NCI-H1417 treated with DMSO at 0.1 percent for 48 hours (cell line): ENCODE measurements at places on chromosomes 2 and 18.

- DNase-seq, result no peak
Measured at GRCh38 chr2:225117051-225117716, 74.9 kb upstream of the DOCK10 start.

GRCh38 chr2:180678625-180678972 is 301.8 kb upstream of the UBE2E3 start:
- DNase-seq, result no peak

DNA sequence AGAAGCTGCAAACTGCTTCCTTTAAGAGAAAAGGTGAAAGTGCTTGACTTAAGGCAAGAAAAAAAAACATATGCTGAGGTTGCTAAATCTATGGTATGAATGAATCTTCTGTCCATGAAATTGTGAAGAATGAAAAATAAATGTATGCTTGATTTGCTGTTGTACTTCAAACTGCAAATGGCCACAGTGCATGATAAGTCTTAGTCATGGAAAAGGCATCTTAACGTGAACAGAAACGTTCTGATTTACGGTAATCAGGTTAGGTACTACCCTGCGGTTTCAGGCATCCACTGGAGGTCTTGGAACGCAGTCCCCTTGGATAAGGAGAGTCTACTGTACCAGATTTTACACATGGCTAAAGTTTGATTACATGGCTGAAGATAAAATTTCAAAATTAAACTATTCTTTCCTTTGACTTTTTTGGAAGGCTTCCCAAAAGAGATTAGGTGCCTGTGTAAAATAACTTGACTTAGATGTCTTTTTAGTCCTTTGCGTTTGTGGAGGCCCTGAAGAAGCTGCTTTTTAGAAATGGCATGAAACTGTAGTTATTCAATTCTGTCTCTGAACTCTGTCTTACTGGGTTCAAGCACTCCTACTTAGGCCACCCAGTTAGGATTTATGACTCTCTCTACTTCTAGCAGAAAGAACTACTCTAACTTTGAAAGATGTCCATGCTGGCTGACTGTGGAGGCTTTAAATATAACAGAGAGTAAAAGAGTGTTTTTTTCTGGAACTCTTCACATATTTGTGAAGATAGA is 35.9 kb upstream of the SCN9A start:
- no peak for DNase-seq

DNA sequence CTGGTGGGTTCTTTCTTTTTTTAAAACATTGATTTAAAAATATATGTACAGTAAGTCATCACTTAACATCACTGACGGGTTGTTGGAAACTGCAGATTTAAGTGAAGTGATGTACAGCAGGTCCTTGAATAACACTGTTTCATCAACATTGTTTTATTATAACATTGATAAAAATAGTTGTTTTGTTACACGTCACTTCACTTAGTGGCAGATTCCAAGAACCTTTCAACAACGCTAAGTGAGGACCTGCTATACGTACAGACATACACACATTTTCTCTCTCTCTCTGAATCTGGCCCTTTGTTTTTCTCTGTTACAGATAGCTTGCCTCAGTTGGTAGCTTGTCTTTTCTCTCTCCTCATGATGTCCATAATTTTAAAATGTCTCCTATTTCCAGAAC is 9.5 kb downstream of the CNOT11 start:
- DNase-seq, result no peak

GRCh38 chr2:109476641-109477441 is 136.9 kb downstream of the SEPTIN10 start:
- no peak for DNase-seq

- peak; percentile 50 for DNase-seq
Measured at GRCh38 chr2:95296011-95296410, 1.1 kb upstream of the KCNIP3 start.

GRCh38 chr2:241410739-241411176 is 54.7 kb downstream of the FARP2 start:
- DNase-seq, result no peak

- no peak for DNase-seq
Measured at GRCh38 chr2:188675391-188676009, 298.7 kb upstream of the COL3A1 start.

DNA sequence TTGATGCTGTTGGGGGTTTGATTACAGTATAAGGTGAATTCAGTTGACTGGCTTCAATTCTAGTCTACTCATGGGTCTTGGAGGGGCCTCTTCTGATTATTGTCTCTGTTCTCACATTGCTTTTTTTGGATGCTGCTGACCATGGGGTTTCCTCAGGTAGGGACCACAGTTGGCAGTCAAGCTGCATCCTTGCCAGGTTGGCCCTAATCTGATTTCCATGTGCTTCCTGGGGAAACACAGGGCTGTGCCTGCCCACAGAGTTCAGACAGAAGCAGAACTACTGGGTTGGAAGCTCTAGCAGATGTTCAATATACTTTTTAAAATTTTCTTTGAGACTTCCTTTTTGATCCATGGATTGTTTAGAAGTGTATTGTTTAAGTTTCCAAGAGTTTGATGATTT is 227.3 kb downstream of the XIRP2 start:
- no peak for DNase-seq

DNA sequence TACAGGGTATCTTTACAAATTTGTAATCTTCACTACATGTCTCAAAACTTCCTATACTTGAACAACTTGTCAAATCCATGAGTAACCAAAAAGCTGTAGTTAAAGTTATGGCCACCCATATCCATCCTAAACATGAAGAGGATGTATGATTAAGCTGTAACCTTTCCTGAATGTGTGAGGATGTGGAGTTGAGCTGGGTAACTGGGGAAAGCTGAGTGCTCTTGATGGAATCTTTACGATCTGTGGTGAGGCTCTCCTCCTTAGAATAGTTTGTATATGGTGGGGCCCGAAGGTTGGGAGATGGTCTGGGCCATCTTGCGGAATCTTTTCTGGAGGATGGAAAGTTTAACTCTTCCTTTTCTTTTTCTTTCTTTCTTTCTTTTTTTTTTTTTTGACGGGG is 29.4 kb downstream of the DPP4 start:
- no peak for DNase-seq

DNA sequence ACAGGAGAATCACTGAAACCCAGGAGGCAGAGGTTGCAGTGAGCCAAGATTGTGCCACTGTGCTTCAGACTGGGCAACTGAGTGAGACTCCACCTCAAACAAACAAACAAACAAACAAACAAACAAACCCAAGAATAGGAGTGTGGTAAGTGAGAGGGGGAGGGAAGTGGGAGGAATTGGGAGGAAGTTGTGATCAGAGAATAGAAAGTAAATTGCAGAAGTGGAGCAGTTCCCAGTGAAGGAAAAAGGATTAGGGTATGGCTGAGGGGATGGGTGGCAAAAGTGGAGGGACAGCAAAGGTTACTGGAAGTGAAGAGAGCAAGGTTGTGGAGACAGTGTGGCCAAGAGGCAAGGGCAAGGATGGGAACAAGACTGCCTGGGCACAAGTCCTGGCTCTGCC is 41.1 kb upstream of the C1GALT1C1L start:
- no peak for DNase-seq

- DNase-seq, result no peak
Measured at GRCh38 chr2:202099515-202099914, 26.5 kb downstream of the KIAA2012 start.

GRCh38 chr2:143936538-143936847 is 583.4 kb downstream of the ZEB2 start:
- no peak for DNase-seq

GRCh38 chr2:98441706-98442450 is 2.8 kb upstream of the INPP4A start:
- no peak for DNase-seq

GRCh38 chr2:151916632-151917031 is 88.4 kb upstream of the ARL5A start:
- DNase-seq, result no peak
